ENCODE measurements at places on chromosomes 5 and 9. TPM values are rescaled to one million over a fixed set of nuclear protein-coding genes. Genes with fewer than 3 reads are reported as not detected.

DNA sequence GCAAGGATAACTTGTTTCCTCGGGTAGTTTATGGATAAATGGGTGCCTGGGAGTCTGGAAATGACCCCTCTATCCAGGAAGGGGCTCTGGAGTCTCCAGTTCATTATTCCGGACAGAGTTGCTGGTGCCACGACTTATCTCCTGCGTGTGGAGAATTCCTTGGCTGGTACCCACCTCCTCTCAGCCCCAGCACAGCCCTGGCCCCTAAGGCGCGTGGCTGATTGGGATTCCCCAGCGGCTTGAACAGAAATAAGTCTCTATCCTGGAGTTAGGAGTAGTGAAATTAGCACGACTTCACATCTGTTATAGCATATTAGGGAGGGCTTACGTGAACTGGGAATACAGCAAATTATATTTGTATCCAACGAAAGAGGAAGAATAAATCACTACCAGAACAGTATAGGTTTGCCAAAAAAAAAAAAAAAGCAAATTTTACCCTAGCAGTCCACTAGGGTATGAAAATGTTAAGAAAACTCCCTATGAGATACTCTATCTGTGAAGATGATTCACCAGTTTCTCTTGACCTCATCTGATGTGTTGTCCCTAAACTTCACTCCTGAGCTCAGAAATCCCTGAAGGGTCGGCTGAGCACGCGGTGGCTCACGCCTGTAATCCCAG, 172.5 kb upstream of the OTULINL start:
- ATAC-seq: peak; percentile 52

DNA sequence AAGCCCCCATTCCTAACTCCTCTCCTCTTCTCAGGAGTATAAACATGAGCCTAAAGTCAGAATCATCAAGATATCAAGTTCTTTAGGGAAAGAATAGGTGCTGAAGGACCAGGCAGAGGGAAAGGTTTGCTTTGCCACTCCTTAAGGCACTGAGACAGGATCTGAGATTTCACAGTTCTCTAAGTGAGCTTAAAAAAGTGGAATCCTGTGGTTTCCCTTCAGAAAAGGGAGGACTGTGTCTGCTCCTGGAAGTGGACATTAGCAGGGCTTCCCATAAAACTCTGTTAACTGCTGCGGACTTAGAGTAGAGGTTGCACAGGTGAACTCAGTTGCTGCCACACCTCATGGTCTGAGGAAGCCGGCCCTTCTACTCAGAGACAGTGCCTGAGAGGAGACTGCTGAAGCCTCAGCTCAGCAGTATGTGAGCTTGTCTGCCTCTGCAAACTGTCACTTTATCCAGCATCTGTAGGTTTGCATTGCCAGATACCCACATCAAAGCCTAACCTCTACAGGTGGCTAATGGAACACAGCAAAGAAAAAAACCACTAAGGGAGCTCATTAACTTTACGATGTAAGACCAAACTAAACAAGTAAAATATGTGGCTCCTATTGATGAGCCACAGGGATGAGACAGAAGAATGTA, 42.9 kb downstream of the RIC1 start:
- no peak for ATAC-seq

The NEUROG1 gene
- total RNA-seq: not detected

The CERCAM gene
- 18.0 TPM for total RNA-seq

The IFNA13 gene
- total RNA-seq: not detected

The NEURL1B gene
- 48.1 TPM for total RNA-seq

Measured in gastroesophageal sphincter (tissue), 4 donors.